ENCODE measurements at places on chromosomes 6 and 20.

DNA sequence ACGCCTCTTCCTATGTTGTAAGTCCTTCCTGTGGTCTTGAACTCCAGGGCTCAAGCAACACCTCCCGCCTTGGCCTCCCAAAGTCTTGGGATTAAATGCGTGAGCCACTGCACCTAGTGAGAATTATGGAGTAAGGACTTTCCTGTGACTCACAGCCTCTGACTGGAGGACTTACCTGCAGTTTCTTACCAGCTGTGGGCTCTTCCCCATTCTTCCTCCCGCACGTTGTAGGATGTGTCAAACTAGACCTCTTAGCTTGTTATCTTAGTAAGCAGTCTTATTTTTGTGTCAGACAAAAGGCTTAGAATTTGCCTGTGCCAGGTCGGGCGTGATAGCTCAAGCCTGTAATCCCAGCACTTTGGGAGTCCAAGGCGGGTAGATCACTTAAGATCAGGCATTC is 30.9 kb downstream of the BAK1 start:
- DNase-seq: no peak

DNA sequence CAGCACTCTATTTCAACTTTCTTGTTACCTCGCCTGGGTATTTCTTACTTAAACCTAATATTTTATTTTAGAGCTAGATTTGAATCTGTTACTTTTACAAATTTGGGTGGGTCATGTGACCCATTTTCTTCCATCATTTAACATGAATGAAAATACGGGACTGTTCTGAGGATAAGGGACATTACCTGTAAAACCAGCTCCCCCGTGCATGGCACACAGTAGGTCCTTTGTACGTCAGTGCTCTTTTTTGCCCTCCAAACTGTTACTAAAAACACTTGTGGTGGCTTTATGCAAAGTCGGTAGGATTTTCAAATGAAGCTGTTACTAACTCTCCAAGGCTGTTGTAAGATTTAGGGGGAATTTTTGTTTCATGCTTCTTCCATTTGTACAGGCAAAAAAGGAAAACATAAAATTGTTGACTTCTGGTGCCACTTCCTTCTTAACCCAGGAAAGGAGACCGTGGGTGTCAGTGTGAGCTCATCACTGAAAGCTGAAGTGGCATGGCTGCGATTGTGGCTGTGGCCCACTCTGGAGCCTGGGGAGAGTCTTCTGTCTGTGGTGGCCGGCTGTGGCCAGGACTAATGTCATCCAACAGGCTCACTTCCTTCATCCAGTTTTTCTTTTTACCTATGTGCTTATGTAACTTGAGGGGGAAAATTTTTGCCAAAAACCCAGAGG is 40.2 kb upstream of the PXDC1 start:
- no peak for DNase-seq

- DNase-seq: no peak
Measured at GRCh38 chr6:131568726-131569125, 4.3 kb upstream of the ARG1 start.

DNA sequence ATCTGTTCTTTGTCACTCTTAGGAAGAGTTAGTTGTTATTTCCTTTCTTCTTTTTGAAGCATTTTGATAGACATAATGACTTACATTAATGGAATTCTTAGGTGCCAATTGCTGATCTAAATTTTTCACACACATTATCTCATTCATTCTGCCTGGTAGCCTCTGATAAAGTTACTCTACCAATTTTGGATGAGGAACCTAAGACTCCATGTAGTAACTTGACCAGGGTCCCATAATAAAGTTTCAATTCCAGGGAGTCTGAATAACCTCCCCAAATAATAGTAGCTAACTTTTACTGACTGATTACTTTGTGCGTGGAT is 73.2 kb upstream of the CITED2 start:
- DNase-seq: no peak

GRCh38 chr6:73028893-73029450 is 196.3 kb downstream of the KHDC1L start:
- DNase-seq: no peak

- DNase-seq: no peak
Measured at GRCh38 chr6:107129370-107129925, 14.1 kb upstream of the BEND3 start.

DNA sequence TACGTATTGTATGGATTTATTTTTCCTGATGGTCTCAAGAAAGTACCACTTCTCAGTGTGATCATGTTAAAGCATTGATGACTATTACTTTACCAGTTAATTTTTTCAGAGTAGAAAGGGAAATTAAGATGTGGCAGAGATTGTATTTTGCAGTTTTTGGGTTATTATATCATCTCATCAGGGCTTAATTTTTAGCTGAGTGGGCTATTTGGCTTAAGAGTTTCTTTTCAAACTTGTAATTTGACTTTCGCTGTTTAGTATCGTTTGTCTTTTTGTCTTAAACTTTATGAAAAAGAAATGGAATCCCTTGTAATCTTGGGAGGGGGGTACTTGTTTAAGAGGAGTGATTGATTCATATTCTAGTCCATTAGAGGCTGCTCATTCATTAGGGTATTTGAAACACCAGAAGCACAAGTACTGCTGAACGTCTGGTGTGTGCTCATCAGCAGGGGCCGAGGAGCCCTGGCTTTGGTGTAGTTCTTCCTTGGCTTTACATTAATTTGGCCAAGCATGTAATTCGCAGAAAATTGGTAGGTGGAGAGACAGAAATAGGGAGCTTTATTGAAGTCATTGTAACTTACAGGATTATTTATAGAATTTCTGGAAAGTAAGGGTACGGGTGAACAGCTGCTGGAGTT is 112.4 kb downstream of the TIAM2 start:
- DNase-seq: no peak

DNA sequence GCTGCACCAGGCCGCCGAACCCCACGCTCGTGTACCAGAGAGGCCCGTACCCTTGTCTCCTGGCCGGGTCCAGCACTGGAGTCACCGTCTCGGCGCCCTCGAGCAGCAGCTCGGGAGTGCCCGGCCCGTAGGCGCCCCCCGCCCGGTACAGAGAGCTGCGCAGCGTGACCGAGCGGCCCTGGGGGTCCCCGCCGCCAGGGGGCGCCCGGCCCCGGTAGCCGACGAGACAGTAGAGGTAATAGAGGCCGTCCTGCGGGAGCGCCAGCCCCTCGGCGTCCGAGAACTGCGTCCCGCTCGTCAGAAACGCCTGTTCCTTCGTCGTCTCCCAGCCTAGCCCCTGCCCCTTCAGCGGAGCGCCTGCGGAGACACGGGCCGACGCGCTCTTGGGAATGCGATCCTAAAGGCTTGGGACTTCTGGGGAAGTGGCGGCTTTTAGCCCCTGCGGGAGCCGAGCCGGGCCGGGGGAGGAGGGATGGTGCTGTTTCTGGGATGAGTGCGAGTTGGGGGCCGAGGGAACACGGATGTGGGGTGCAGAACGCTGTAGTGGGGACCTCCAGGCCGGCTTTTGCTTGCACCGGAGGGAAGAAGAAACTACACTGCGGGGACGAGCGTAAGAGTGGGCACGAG is 1.3 kb downstream of the LTB start:
- peak; percentile 83 for DNase-seq
